ENCODE measurements at places on chromosomes 1 and 21.
A peak's percentile ranks its signal among the peaks of the same experiment; 100 is the strongest.

DNA sequence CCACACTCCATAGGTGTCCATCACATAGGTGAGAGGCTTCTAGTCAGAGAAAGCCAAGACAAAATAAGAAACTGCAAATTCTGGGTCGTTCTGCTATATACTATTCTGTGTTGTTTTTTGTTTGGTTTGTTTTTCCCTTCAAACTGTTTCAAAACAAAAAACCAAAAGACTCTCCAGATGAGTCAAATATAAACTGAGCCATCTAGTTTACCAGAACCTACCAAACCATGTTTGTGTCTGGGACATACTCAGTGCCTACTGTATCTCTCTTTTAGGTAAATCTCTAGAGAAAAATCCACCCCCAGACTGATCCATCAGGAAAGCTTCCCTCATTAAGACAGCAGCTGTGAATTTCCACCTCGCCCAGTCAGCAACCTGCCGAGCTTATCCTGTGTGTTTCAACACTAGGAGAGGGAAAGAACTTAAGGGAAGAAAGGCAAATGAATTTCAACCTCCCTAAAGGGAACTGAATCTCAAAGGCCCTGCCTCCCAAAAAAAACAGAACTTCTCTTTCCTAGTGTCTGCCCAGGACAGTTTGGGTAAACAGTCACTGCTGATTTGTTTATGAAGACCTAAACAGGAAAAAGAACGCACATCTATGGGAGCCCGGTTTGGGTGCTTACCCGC is 17.2 kb downstream of the PPT1 start:
- no peak for DNase-seq

DNA sequence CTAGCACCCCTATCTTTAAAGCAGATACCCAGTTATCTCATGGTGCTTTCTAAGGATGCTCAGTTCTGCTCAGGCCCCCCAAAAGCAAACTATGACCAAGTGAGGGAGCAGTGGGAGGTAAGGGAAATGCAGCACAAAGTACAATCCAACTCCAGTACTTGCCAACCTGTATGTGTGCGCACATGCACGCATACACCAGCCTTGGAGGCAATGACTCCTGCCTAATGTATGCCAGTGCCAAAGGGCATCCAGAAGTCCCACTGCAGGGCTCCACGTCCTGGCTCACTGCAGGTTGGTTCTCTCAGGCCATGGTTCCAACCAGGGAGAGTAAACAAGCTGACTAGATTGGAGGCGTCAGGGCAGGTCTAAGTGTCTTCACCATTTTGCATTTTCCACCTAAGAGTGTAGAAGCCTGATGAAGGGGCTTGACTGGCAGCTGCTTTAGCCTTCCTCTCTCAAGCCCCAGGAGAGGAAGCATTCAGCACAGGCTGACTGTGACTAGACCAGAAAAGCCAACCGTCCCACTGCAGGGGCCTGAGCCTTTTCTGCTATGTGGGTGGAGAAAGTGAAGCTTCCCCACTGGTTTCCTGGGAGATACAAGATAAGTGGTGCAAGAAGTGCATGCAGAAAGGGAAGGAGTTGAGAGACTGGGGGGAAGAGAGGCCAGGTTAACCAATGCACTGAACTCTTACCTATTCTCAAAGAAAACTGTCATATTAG is 7.7 kb downstream of the AMIGO1 start:
- DNase-seq: no peak

DNA sequence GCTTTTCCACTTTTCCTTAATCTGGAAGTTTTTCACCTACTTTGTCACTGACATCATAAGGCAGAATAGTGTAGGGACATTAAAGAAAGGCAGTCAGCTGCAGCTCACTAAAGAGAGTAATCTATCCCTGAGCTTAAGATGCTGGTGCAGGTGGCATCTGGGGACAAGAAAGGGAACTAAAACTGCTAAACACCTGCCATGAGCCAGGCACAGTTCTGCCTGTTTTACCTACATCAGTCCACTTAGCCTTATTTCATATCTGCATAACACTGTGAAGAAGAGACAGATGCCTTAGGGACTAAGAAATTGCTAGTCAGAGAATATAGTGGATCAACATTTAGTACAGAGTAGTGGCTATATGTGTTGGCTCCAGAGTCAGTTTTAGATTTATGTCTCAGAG is 88.1 kb downstream of the GPATCH2 start:
- DNase-seq: no peak

- DNase-seq: no peak
Observed at GRCh38 chr1:239744851-239745250, 346.8 kb upstream of the FMN2 start.

- DNase-seq: no peak
Observed at GRCh38 chr1:228171221-228171891, 5.8 kb downstream of the IBA57 start.

- no peak for DNase-seq
Observed at GRCh38 chr21:25422610-25423608, 184.4 kb downstream of the MRPL39 start.

DNA sequence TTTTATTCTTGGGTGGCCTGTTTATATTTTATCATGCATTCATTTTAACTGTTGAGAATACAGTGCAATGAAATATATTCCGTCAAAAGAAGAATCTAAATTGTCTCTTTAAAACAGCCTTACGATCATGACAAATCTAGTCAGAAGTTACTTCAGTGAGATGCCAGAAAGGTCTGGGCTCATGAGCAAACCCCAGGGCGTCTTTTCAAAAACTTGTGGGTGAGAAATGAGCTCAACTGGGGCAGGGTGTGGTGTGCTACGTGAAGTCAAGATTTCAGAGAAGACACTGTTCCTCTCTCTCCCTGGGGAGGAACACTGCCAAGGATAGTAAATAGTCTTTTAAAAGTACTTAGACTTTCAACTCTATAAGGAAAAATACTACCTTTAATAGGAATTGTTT is 13.4 kb upstream of the UAP1 start:
- DNase-seq: peak; percentile 65

DNA sequence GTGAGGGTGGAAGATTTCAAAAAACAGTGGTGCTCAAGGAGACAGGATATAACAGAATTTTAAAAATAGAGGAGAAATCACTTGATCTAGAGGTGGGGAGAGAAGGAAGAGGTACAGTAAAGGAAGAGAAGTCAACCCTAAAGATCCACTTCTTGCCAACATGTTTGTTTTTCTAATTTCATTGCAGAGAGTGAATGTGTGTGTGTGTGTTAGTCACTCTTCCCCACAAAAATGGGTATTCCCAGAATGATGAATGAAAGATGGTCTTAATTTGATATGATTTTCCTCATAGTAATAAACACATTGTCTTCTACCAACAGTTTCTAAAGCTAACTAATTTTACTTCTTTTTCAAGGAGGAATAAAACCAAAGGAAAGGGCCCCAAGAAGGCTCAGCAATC is 74.2 kb upstream of the NGF start:
- no peak for DNase-seq

DNA sequence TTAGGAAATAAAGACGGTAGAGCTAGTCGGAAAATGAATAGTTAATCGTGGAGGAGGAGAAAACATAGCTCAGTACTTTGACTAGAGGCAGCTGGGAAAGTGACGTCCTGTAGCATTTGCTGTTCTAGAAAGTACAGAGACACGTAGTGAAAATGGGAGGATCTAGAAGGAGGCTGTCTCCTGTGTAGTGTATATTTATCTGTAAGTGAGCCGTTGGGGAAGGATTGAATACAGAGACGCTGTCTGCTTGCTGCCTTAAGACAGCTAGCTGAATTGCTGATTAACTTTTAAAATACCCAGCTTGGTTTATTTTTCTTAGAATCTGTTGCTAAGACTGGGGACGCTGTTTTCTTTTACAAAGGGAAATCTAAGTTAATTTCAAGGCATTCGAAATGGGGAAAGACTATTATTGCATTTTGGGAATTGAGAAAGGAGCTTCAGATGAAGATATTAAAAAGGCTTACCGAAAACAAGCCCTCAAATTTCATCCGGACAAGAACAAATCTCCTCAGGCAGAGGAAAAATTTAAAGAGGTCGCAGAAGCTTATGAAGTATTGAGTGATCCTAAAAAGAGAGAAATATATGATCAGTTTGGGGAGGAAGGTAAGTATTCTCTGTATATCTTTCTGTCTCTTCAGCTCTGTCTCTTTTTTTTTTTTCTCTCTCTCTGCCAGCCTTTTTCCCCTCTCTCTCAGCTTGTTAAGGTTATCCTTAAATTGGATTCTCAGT is at the start of gene DNAJB4:
Gene DNAJB4, plus strand, starts transcription at position 221 of the 729 bp plus-strand sequence. Its CDS starts 172 bp downstream, at position 393.
- DNase-seq: peak; percentile 92

- DNase-seq: no peak
Observed at GRCh38 chr21:42089665-42090310, 18.7 kb downstream of the UMODL1 start.

- DNase-seq: no peak
Observed at GRCh38 chr1:29642519-29642918, 406.2 kb downstream of the PTPRU start.

DNA sequence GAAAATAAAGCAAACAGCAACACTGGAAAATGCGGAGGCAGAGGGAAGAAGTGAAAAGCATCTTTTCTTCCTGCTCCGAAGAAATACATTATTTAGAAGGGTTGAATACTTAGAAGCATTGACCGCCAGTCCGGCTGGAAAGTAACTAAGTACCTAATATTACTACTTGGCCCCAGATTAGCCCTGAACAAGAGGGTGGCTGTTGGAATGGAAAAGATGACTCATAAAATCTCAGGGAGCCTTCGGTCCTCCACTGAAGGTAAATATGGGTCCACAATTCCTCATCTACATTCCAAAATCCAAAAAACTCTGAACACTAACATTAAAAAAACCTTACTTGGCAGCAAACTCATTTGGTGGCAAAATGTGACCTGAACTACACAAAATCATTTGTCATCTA is 40.1 kb downstream of the BCAR3 start:
- DNase-seq: no peak

DNA sequence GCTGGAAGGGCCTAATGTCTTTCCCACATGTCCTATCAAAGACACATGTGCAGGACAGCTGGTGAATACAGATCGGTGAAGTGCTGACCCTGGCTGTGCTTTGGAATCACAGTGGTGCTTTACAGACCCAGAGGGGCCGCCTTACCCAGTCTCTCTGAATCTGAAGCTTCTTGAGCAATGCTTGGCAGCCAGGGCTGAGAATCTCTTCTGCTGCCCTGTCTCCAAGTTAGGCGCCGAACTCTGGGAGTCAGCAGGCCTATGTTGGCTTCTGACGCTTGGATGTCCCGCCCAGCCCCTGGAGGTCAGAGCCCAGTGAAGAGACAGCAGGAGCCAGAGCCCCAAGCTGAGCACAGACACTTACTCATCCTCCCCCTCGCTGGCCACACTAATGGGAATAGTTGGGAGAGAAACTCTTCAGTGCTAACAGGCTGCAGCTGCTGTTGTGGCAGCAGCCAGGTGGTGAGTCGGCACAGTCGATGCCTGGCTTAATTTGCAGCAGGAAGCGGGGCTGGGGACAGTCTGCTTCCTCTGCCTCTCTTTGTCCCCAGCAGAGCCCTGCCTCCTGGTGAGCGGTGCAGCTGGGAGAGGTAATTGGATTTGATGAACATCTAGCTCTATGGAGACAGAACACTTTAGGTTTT is 68.1 kb downstream of the URB2 start:
- DNase-seq: peak; percentile 22

DNA sequence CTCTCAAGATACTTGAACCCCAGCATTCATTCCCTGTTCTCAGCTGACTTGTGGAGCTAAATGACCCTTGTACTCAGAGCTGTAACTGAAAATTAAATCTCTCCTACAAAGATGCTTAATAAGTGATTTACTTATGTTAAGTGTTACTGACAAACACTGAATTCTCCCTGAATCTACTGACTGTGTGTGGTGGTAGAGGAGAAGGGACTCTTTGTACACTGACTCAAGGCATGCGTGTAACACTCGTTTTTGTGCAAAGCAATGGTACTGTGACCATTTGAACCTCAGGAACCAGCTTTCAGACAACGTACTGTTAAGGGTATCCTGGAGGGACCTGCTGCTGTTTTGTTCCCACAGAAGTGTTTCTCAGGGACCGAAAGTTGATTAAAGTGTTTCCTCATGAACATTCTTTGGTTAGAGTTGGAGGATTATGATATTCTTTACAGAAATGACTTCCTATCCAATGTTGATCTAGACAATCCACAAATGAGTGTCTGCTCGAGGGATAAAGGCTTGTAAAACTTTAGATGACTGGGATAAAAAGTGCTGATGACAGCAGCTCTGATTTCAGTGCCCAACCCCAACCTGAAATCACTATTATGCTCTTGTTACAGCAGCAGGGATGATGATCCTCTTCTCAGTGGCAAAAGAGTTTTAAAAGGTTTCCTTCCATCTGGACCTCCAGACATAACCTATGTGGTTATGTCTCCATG is 12.8 kb downstream of the RGL1 start:
- DNase-seq: no peak
